ENCODE measurements at places on chromosomes 6 and 20.

- DNase-seq: no peak
These were observed 166.5 kb upstream of the JARID2 start for GRCh38 chr6:15079288-15079817.

DNA sequence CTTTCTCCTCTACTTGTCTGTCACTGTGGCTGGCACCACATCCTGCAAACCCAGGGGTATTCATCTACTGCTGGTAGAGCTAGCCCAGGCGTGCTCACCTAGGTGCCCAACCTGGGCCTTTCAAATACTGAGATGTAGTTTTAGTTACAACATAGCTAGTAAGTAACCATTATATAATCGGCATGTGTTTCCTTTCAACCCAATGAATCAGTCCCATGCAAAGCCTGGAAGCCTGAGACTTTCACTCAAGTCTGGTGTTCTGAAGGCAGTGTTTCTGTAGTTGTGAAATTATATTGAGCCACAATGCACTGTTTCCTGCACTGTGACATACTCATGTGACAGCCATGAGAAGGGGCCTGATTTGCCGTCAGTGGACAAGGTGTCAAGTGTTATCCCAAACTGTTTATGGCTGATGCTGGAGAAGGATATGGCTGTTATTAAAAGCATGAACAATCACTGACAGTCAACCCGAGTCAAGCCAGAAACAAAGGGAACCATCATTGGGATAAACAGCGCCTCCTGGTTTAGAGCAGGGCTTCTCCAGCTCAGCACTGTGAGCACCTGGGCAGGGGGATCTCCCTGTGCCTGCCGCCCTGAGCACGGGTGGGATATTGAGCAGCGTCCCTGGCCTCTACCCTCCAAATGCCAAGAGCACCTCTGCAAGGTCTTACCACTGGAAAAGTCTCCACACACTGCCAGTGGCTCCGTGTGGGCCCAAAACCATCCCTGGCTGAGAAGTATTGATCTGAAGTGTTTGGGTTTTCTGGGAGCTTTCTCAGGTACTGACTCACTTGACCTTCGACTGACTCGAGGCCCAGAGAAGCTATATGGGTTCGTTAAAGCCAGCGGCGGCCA lies 1.6 kb downstream of the PSMA7 start:
- DNase-seq: peak; percentile 30

- no peak for DNase-seq
These were observed 370.0 kb upstream of the SPTLC3 start for GRCh38 chr20:12638633-12639312.

GRCh38 chr6:90444160-90444714 lies 142.6 kb downstream of the MAP3K7 start:
- DNase-seq: no peak

DNA sequence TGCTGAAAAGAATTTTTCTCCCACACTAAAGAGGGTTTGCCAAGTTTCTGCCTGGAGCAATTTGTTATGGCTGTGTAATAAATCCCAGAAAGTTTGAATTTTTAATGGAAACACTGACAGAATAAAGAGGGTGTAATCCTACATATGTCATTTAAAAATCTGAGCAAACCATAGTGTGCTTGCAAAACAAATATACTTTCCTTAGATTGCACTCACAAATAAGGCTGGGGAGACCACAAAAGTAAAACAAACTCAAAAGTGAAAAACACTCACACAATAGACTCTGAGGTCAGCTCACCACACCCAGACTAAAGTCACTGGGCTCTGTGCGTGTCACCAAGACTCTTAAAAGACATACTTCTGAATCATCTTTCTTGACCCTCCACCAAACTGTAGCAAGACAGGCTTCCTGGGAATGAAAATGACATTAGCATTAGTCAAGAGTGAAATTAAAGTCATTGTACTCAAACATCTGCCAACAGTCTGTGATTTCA lies 4.8 kb upstream of the ATXN1 start:
- no peak for DNase-seq

DNA sequence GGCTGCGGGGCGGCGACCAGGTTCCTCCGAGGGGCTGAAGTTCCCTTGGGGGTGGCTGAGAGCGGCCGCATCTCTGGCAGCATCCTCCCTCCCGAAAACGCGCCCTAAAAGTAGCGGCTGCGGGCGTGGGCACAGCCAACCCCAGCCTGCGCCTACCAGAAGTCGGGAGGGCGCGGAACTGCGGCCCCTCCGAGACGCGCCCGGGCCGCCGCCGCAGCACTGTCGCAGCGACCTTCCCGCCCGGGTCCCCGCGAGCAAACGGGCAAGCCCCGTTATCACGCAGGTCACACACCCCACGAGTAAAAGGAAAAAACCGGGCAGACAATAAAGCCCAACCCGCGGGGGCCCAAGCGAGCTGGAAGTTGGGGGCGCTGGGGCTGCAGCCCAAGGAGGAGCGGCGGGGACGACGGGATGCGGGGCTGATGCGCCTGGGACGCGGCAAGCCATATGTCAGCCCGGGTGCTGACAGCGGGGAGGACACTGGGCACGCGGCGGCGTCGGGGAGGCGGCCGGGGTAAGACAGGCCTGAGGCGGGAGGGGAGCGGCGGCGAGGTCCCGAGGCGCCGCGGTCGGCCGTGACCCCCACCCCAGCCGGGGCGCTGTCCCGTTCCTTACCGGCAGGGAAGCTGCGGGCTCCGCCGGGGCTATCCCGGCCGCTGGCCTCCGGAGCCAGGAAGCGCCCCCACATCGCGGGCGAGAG lies 659 bp downstream of the CEP85L start:
- peak; percentile 56 for DNase-seq

GRCh38 chr20:57991211-57991881 lies 237.1 kb downstream of the ANKRD60 start:
- DNase-seq: peak; percentile 41

DNA sequence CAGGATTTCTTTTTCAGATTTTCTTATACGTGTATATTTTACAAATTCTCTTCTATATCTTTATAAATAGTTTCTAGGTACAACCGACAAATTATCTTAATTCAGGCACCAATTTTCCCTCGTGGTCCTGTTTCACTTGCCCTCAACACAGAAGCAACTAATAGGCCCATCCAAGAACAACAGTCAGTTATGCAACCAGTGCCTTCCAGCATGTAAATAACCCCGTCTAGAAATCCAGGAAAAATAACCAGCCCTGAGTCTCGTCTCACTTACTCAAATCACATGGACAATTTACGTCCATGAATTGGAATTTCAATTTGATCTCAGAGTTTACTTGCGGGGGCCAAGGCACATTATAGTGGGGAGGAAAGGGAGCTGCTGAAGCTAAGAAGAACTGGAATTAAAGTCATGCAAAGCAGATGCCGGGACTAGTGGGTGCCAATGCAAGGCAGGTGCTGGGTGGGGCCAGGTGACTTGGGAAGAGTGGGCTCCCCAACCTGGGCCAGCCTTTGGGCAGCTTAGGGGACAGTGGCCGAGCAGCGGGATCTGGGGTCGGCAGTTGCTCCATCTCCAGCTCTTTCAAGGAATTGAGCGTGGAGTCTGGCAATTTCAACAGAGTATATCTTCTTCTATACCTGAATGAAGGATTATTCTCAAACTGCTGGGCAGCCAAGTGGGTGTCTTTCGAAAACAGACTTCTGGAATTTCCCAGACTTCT lies 121.7 kb downstream of the EDN3 start:
- no peak for DNase-seq

GRCh38 chr6:69673298-69673697 lies 123.5 kb downstream of the LMBRD1 start:
- DNase-seq: no peak

DNA sequence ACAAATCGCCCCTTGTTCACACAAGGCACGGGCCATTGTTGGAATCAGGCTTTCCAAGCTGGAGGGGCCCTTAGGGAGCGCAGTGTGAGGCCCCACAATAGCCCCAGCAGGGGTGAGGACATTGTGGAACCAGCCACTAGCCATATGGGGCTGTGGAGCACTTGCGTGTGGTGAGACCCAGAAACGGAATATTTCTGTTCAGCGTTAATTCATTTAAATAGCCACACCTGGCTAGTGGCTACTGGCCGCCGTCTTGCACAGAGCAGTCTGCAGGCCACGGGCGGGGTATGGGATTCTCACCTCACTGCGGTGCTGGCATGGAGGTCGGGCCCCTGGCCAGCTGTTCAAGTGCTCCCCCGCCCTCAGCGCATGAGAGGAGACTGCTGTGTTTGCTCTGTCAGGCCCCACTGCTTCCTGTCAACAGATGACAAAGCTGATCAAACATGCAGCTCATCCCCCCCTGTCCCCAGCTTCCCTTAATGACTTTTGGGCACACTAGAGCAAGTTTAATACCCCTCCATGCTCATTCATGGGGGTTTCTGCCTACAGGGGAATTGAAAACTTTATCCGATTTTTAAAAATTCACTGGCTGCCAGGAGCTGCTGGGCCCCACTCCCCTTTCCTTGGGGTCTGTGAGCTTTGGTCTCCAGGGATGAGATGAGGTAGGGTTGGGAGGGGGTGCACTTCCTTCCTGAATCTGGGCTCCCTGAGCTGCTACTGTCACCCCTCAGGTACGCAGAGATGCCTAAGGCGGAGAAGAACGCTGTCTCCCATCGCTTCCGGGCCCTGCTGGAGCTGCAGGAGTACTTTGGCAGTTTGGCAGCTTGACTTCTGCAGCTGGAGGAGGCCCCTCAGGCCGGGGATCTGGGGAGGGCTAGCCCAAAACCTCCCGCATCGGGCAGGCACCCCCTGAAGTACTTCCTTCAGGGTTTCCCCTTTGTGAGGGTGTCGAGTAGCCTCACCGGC lies 13.6 kb downstream of the ITPA start:
- peak; percentile 33 for DNase-seq

DNA sequence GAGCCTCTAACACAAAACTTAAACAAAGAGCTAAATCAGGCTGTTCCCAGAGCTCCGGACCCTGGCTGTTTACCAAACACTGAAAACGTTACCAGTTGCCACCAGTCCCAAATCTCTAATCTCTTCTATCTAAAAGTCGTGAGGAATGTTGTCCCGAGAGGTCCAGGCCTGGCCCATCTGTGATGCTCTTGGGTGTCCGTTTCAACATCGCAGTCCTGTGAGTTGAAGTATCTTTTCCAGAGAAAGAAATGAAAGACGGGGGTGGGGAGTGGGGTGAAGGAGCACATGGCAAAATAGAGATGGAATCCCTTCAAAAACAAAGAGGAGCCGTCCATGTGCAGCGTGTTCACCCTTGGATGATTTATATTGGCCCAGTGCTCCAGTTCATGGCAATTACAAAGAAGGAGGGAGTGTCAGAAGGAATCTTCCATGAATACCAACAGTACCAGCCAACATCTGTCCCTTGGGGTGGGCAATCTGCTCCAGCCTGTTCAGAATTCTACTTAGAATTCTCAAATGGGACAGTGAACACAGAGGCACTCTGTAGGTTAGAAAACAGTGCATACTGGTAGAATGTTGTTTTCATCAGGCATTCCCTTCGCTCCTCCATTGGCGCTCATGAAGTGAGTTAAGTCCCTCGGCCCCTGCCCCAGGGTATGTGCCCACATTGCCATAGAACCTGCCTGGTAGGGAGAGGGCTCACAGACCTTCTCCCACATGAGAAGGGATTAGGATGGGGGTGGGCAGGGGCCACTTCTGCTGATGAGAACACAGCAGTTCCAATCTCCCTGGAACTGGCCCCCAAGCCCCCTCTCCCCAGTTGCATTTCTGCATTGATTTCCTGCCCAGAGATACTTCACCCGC lies 112.1 kb downstream of the LY86 start:
- DNase-seq: no peak

GRCh38 chr20:13271977-13272975 lies 51.2 kb downstream of the ISM1 start:
- DNase-seq: no peak

DNA sequence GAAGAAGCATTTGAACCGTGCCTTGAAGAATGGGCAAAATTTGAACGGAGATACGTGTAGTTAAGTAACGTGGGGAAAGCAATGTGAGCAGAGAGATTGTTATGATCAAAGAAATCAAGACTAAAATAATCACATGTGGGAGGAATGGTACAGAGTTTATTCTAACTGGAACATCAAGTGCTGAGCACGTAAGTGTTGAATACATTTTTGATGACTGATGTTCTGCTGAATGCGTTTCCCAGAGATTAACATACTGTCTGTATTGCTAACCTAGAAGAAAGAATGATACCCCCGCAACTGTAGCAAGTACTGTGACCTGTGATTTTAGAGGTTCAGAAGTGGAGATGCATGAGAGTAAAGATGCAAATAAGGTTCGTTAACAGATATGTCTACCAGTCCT lies 146.9 kb upstream of the EPHA7 start:
- no peak for DNase-seq

DNA sequence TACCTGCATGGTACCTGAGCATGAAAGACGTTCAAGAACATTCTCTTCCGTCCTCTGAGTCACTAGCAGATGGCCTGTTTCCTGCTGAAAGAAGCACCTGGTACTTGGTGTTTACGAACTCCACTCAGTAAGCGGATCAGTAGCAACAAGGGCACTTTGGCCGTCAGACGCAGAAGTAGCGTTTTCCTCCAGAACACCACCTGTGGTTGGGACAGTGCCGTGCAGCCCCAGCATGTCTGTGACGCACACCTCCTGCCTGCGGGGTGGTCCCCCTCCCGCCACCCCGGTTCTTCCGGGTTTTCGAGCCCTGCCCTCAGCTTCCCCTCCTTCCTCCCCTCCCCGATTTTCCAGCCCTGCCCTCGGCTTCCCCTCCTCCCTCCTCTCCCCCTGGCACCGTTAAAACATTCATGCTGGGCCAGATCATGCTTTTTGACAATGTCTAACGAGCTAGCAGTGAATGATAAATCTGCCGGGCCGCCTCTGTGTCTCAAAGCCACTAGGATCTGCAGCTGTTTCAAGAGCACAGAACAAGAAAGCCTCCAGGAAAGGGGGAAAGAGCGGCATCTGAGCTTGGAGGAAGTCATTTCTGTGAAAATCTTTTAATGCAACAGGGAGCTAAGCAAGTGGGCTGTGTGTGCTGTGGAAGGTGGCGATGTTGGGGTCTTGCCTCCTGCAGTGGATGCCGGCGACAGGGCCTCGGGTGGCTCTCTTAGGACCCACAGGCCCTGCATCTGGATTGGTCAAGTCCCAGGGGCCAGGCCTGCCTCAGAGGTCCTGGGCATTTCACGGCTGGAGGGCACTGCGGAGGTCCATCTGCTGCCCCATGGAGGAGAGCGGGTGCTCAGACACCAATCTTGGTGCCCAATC lies 207.9 kb downstream of the ERMARD start:
- peak; percentile 51 for DNase-seq

GRCh38 chr20:23265226-23265625 lies 85.4 kb upstream of the NXT1 start:
- DNase-seq: no peak

- no peak for DNase-seq
These were observed 1115.6 kb upstream of the CITED2 start for GRCh38 chr6:140490081-140490480.

- DNase-seq: no peak
These were observed 8.8 kb downstream of the GNL1 start for GRCh38 chr6:30547454-30547853.
